Ecto neural progenitor cell (in vitro differentiated cells): ENCODE measurements at places on chromosomes 3 and 15.

- no peak for DNase-seq
These were observed 138.4 kb downstream of the TNIK start for GRCh38 chr3:171321559-171322360.

DNA sequence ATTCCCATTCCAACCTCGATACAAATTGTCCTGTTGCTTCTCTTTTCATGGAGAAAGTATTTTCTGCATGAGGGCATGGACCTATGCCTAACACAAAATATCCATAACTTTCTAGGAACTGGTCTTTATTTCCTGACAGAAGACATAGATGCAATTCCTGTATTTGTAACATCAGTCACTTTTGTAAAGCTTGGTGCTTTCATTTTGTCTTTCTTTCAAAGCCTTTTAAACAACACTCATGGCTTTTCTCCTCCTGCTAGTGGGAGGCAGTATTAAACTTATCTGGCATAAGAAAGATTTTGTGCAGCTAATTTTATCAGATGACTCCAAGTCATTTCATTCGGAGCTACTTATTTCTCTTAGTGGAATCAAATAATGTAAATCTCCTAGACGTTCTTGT is 616.0 kb downstream of the RBMS3 start:
- no peak for DNase-seq

DNA sequence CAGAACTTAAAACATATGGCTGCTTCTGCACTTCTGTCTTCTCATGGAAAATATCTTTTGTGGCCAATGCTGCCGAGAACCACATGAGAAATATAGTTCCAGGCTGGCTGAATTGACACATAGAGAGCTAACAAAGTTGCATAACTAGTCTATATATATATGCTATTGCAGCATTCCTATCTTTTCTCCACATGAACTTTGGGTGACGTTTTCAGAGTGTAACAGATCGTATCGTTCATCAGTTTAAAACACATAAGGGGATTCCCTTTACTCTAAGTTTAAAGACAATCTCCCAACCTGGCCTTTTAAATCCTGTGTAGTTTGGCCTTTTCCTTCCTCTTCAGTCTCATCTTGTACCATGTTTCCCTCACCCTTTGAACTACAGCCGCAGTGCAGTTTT is 394.2 kb upstream of the CBLB start:
- DNase-seq = no peak

GRCh38 chr3:128497305-128498126 is 4.5 kb upstream of the GATA2 start:
- peak; percentile 94 for DNase-seq

DNA sequence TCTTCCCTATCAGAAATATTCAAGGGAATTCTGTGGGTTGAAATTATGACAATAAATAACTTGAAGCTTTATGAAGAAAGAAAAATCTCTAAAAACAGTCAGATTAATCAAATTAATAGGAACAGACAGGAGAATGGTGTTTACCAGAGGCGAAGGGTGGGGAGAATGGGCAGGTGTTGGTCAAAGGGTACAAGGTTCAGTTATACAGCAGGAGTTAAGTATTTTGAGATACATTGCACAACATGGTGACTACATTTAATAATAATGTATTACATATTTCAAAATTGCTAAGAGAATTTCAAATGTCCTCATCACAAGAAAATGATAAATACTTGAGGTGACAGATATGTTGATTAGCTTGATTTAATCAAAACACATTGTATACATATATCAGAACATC is 18.6 kb downstream of the SPCS1 start:
- no peak for DNase-seq

- no peak for DNase-seq
These were observed 23.6 kb downstream of the HEG1 start for GRCh38 chr3:125032100-125032643.

- no peak for DNase-seq
These were observed 5.2 kb downstream of the HTR3C start for GRCh38 chr3:184058029-184058428.

GRCh38 chr3:149646181-149646766 is 11.6 kb downstream of the WWTR1 start:
- no peak for DNase-seq

- no peak for DNase-seq
These were observed 155.2 kb upstream of the UBE2E1 start for GRCh38 chr3:23650371-23651140.

DNA sequence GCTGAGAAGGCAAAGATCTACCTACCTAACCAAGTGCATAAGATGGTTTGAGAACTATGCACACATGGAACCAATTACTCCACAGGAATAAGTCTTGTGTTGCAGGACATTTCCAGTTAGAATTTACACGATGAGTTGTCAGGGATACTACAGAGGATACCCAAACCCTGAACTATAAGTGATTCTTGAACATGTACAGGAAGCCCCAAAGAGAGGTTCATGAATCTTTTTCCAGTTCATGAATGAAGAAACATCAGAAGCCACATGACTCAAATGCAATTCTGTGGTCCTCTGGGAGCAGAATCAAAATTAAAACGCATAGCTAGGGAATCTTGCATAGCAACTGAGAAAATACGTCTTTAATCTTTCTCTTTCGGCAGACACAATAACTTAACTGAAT is 114.1 kb upstream of the LMCD1 start:
- DNase-seq = no peak

DNA sequence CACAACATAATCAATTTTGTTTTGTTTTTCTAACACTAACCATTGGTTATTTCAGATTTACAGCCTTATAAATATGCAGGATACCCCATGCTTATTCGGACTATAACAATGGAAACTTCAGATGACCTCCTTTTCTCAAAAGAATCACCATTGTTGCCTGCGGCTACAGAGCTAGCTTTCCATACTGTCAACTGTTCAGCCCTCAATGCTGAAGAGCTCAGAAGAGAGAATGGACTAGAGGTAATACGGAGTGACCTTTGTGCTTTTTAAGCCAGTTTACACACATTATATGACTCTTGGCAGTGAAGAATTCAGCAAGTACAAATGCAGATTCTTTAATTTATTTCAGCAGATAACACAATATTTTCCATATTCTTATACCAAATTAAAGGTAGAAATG is 81.8 kb downstream of the DNAJC13 start:
- no peak for DNase-seq

- no peak for DNase-seq
These were observed 419 bp upstream of the CALML4 start for GRCh38 chr15:68205558-68205944.

GRCh38 chr3:170355738-170356595 is 1.5 kb upstream of the SKIL start:
- peak; percentile 52 for DNase-seq

- no peak for DNase-seq
These were observed 5.1 kb downstream of the STIMATE start for GRCh38 chr3:52892290-52892624.

- DNase-seq = no peak
These were observed 261.9 kb upstream of the ICE2 start for GRCh38 chr15:60740787-60741354.

- no peak for DNase-seq
These were observed 190.6 kb downstream of the ARRDC4 start for GRCh38 chr15:98151096-98151495.

DNA sequence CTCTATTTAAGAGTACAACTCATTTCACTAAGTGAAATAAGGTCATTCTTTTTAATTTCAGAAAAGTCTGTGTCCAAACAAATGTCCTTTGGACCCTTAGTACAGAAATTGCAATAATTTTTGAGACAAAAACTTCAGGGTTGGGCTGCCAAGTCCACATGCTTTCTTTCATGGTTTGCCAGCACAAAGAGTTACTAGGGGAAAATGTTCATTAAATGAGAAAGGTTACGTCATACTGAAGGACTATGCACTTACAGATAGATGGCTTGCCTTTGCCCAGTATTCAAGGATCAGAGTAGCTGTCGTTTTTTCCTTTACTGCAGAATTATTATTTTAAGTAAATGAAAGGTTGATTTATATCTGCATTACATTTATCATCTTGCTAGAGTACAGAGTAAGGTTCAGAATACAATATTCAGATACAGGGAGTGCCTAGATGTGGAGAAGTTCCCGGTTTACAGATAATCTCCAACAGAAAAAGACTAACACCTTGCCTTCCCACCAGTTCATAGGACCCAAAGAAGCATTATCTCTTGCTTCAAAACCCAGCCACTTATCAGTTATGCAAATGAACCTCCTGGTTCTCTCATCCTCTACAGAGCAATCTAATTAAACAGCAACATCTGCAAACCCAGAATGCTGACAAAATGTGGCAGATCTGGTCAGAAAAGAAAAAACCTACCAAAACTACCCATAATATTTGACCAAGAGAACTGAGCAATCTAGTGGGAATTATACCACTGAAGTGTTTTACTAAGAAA is 179.3 kb downstream of the FRMD5 start:
- no peak for DNase-seq

- peak; percentile 73 for DNase-seq
These were observed 72.3 kb downstream of the TAMM41 start for GRCh38 chr3:11774296-11774877.

GRCh38 chr3:52292247-52293065 is 4.8 kb downstream of the GLYCTK start:
- no peak for DNase-seq

DNA sequence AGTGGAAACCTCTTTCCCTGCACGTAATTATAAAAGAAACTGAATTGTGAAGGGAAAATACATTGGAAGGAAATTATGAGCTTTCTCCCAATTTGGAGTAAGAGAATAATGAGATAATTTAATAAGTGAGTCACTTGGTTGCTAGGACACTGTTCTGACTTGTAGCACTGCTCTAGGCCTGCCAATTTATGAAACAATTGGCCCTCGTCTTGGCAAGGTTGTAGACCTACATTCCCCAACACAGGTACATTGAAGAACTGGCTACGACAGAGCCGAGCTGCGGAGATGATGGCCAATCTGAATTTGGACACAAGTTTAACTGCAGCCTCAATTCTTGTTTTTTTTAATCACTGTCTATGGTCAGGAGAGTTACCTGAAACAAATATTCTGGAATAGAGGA is 674.1 kb downstream of the MECOM start:
- DNase-seq = no peak

DNA sequence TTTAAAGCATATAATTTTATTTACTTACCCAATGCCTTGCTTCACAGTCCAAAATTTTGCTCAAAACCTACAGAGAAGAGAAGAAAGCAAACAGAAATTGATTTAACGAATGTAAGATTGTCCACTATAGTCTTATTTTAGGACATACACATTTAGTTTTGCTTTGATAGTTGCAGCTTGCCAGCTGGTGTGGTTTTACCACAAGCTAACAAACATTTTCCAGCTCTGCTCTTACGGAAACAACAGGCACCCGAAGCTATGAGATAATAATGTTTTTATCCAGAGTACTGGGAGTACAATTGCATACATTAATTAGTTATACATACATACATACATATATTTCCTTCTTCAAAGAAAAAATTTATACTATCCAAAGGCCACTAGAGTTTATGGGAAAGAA is 10.4 kb downstream of the BCL6 start:
- no peak for DNase-seq

GRCh38 chr15:77499087-77499760 is 78.5 kb downstream of the HMG20A start:
- DNase-seq = no peak

DNA sequence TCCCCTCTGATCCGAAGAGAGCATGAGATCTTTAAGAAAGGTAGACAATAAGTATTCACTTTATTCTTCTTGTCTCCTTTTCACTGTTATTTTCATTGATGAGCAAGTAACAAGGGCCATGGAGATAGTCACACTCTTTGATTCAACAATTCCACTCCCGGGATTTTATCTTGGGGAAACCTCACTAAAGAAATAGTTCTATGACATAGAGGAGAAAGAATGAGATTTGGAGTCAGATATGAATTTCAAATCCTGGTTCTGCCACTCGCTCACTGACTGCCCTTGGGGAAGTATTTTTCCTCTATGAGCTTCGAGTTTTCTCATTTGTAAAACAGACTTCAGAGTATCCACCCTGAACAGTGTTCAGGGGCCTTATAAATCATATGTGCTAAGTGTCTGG is 514.6 kb downstream of the NLGN1 start:
- DNase-seq = no peak

- DNase-seq = no peak
These were observed 3.5 kb downstream of the HDC start for GRCh38 chr15:50261981-50262380.

DNA sequence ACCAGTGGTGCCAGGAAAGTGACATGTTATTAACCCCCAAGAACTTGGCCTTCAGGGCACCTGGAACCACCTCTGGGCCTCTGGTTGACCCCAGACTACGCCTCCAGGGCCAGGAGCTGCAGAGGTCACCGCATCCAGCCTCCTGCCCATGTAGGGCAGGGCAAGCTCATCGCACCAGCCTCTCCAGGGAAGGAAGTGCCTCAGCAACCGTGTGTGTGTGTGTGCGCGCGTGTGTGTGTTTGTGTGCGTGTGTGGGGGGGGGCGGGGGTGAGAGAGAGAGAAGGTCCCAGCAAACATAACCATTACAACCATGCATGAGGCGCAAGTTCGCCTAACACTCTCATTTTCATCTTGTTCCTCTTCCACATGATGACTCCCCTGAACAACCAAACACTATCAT is 31.8 kb downstream of the RAB6B start:
- no peak for DNase-seq

GRCh38 chr3:45479621-45480035 is 91.3 kb downstream of the LARS2 start:
- DNase-seq = no peak
